ENCODE measurements at places on chromosomes 11 and 22.

DNA sequence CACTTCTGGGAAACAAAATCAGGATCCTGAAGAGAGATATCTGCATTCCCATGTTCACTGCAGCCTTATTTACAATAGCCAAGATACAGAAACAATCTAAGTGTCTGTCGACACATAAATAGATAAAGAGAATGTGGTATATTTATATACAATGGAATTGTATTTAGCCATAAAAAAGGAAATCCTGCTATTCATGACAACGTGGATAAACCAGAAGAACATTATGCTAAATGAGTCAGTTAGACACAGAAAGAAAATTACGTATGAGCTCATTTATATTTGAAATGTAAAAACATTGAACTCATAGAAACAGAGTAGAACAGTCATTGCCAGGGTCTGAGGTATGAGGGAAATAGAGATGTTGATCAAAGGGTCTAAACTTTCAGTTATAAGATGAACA, 6.1 kb downstream of the MRPL17 start:
- DNase-seq: no peak

DNA sequence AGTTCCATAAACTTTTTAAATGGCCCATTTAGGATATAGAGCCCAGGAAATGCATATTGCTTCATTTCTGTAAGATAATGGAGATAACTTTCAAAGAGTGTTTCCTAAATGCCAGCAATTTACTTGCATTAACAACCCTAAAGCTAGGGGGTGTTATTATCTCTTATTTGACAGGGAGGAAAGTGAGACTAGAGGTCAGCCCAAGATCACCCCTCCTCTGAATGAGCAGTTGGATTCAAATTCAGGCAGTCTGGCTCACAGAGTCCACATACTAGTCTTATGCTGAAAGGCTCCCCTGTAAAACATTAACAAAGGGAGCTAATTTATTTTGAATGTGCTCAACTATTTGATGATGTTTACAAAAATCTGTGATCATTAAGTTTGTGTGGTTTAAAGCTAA, 49.9 kb upstream of the TRIM77 start:
- no peak for DNase-seq

- no peak for DNase-seq
Measured at GRCh38 chr11:62492586-62492985, 54.0 kb downstream of the AHNAK start.

DNA sequence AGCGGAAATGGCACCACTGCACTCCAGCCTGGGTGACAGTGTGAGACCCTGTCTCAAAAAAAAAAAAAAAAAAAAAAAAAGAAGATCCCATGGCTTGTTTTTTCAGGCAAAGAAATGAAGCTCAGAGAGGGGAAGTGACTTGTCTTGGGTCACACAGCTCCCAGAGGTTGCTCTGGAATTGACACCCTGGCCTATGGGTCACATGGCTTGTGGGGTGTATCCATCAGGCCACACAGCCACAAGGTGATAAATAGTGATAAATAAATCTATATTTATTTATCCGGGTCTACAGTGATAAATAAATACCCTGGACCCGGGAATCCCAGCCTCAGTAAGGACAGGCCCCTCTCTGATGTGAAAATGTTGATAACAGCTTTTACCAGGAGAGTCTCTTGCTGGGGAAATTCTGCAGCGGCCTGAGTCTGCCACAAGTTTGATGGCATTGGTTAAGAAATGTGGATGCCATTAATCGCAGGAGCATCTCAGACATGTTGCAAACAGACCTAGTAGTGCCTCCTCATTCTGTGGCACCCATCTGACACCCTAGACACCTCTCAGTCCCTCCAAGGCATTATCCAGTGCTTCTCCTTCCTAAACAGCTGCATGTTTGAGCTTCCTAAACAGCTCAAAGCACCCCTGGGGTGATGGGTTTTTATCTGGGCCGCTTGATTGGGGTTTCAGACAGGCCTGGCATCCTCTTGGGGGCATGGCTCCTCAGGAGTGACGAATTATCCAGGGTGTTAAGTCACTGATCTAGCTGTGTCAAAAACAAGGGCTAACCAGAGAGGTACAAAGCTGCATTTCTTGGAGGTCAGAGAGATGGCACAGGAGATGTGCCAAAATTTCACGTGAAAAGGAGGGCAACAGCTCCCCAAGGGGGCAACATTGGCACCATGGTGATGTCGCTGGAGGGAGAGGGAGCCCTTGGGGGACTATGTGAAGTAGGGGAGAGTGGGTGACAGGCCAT, 1.9 kb upstream of the EMID1 start:
- DNase-seq: no peak

DNA sequence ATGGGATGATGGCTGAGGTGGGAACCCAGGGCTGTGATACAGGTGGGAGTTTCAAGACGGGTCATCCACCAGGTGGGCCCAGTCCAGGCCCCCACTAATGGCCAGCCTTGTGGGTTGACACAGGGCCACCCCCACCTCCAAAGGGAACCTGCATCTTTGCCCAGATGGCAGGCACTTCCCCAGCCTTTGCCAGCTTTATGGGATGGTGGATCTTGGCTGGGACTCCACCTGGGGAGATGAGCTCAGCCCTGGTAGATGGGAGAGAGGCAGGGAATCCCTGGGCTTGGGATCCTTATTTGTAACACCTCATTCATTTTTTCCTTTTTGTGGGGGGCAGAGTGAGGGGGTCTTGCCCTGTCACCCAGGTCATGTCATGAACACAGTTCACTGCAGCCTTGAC, 33.4 kb downstream of the CD82 start:
- no peak for DNase-seq

DNA sequence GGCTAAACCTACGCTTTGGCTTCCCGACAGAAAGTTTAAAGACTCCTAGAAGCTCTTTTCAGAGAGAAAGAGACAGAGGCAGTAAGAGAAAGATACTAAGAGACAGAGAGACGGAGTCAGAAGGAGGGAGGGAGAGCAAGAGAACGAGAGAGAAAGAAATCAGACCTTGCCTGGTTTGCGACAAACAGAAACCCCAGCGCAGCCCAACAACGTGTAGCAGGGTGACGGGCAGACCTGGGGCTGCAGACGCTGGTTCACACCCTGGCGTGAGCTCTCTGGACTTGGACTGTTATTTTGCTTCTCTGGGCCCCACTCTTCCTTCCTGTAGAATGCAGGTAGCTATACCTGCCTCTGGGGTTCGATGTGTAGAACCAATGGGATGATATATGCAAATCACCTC, 244.4 kb upstream of the SYN3 start:
- DNase-seq: no peak

DNA sequence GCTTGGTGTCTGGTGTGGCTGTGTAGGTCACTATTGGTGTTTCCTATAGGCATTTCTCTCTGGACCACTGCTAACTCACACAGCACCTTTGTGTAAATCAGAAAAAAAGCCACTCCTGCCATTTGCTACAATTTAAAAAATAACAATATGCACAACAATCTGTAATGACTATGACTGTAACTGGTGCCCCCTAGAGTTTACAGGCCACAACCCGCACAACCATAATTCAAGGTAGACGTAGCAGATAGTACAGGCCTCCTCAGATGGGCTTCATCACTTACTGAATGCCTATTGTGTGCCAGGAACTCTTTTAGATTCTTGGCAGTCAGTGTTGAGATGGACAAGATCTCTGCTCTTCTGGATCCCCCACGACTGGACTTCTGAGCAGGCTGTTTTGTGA, 47.7 kb downstream of the SYT9 start:
- no peak for DNase-seq

- no peak for DNase-seq
Measured at GRCh38 chr11:114621950-114622809, 26.6 kb upstream of the NXPE4 start.

DNA sequence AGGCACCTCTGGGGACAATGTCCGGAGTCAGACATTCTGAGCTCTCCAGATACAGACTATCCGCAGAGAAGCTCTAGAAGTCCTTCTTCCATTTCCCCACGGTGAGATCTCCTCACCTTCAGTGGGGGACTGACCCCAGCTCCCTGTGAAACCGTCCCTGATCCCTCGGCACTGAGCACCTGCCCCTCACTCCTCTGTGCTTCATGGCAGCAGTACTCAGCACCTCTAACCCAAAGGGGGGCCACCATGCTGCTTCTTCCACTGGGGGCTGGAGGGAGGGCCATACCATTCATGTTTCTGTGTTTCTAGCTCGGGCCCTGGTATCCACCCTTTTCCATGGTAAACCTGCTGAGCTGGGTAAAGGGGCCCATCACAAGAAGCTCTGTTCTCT, 321.7 kb downstream of the BRD1 start:
- DNase-seq: no peak

DNA sequence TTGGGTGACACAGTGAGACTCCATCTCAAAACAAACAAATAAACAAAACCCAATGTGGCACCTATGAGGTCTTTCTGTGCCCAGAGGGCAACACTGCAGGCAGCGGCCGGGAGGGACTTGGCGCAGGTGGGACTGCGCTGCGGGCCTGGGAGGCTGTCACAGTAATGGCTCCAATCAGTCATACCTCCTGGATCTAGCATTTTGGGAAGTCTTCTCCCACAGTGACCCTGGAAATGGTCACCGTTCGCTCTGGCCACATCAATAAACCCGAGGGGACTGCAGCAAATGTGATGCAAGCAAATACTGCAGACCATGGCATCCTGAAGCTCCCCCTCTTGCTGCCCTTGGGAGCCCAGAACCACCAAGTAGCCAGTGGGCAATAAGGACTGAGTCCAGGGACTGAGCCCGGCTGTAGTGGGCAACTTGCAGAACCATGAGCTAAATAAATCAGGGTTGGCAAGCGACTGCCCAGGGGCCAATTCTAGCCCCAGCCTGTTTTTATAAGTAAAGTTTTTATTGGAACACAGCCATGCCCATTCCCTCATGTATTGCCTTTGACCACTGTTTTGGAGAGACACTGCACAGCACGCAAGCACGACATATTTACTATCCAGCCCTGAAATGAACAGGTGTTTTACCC, 15.4 kb downstream of the SHANK2 start:
- DNase-seq: no peak
